ENCODE measurements at places on chromosomes 3 and 15.

DNA sequence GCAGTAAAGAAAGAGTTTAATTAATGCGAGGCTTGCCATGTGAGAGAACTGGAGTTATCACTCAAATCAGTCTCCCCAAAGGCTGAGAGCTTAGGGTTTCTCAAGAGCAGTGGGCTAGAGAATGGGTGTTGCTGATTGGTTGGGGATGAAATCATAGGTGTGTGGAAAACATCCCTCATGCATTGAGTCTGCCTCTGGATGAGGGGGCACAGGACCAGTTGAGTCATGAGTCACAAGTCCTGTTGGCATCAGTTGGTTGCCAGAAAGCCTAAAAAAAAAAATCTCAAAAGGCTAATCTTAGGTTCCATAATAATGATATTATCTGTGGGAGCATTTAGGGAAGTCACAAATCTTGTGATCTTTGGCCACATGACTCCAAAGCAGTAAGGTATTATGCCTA lies 800.3 kb downstream of the TUSC7 start:
- DNase-seq: no peak

DNA sequence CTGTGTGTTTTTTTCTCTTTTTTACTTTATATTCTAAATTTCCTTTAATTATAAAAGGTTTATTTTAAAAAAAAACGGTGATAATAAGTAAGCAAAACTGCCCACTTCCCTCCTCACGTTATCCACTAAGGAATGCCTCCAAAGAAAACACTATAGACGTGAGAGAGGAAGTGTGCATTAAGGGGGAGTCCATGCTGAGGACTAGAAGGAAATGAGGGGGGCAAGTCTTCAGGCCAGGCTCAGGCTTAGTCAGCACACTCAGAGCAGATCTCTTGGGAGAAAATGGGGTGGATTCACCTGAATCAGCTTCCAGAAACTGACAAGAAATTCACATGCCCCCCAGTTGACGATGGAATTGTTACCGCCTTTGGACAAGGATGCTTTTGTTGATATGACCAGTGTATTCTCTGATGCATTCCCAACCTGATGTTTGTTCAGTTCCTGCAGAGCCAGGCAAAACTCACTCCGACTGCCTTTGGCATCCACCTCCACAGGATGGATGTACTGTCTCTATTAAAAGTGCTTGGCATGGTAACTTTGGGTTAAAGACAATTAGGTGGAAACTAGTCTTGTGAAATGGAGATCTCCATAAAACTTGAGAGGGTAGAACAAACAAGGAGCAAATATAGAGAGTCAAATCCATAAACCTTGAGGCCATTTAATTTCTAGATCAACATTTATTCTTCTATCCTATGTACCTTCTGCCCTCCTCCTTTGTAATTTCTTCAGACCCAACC lies 167.8 kb downstream of the MYRIP start:
- DNase-seq: no peak

- no peak for DNase-seq
Measured at GRCh38 chr15:85889956-85890619, 95.4 kb upstream of the KLHL25 start.

DNA sequence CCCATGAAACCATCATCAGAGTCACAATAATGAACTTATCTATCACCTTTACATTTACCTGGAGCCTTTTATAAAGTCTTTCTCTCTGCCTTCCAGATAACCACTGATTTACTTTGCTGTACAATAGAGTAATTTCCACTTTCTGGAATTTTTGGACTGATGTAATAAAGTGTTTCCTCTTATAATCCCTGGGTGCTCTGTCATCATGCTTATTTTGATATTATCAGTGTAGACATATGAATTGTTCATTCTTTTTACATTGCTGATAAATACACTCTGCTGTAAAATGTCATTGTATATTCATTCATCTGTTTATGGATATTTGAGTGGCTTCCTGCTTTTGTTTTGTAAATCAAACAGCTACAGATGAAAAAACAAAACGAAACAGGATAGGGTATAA lies 27.0 kb upstream of the IREB2 start:
- no peak for DNase-seq

DNA sequence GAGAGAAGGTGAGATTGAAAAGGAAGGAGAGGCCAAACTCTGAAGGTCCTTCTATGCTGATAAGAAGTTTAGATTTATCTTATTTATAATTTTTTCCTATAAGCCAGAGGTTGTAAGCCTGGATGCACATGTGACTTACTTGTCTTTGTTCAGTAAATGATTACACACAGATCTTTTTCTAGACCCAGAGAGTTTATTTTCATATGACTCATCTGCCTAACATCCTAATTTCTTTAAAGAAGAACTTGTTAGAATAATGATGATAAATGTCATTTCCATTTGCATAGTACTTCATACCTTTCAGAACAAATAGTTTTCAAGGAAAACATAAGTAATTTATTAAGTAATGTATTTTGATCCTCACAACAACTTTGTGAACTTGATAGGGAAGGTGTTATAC lies 434.8 kb upstream of the DPH6 start:
- no peak for DNase-seq

- DNase-seq: no peak
Measured at GRCh38 chr3:72231439-72232196, 446.7 kb upstream of the PROK2 start.

DNA sequence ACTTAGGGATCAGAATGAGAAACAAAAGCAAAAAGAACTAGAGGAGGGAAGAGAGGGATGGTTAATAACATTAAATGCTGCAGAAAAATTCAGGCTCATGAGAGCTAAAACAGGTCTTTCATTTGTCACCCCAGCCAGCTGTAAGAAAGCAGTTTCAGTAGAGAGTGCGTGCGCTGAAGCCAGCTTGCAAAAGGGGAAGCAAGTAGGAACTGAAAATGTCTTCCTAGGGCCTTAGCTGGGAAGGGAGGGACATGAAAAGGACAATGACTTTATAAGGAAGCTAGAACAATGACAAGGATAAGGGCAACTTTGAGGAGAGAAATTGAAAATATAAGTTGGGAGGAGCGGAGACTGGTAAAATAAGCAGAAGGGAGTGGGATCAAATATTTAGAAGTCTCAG lies 3.1 kb downstream of the CIAO2A start:
- peak; percentile 35 for DNase-seq

DNA sequence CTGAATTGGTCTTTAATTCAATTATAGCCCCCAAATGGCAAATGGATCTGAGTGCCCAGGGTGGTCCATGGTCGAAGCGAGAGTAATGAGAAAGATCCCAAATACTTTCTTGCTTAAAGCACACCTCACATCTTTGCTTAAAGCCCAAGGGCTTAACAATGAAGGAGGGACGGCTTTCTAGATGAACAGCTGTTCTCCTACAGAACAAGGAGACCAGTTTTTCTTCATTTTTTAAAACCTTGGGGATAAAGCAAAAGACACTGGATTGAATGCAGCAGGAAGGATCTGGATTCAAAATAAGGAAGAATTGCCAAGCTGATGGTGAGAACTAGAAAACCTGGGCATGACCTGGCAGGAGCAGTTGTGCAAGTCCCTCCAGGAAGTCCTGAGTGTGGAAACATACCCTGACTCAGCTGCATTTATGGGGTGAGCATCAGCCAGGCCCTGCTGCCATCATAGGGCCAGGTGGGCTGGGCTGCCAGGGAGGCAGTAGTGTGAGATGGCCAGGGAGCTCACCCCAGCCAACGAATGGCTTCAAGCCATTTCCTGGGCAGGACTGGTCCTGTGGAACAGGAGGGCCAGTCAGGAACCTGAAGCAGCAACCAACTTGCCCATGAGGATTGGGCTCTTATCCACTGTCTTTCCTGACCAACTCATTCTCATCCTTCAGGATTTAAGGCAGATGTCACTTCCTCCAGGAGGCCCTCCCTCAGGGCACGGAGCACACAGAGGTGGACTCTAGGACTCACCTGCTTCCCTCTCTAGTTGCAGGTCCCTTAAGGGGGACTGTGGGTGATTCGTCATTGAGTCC lies 18.4 kb upstream of the RHCG start:
- no peak for DNase-seq

DNA sequence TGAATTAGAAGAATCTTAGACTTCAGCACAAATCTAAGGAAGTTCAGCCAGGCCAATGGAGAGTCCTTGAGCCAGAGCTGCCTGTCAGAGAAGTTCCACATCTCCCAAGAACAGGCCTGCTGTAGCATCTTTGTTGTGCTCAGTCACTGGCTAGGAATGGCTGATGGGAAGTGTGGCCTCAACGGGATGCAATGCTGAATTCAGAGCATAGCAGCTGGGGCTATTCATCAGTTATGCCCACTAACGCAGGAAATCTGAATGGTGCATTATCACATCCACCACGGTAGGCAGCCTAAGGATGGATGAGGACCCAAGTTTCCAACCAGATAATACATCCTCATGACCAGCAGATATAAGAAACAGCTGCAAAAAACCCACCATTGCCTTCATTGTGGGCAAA lies 3.2 kb upstream of the EIF1B start:
- no peak for DNase-seq

- no peak for DNase-seq
Measured at GRCh38 chr3:21585216-21585740, 165.7 kb downstream of the ZNF385D start.

GRCh38 chr3:29555590-29555989 lies 274.7 kb downstream of the RBMS3 start:
- DNase-seq: no peak

- no peak for DNase-seq
Measured at GRCh38 chr3:20523293-20523692, 337.3 kb upstream of the SGO1 start.

DNA sequence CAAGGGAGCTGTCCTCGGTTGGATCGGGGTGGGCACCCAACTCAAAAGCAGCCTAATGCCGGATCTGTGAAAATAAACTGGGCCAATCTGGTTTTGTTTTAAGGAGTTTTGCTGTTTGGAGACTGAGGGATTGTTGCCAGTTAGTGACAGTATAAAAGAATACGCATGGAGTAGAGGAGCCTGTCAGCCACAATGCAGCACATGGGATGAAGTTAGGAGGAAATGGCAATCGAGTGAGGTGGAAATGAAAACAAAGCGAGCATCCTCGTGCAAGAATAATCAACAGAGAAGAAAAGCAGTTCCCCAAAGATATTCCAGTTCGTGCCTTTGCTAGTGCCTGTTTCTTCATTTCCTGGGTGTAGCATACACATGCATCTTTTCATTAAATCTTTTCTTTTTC lies 108.4 kb upstream of the RORA start:
- no peak for DNase-seq

- no peak for DNase-seq
Measured at GRCh38 chr3:102514241-102514640, 79.4 kb downstream of the ZPLD1 start.

DNA sequence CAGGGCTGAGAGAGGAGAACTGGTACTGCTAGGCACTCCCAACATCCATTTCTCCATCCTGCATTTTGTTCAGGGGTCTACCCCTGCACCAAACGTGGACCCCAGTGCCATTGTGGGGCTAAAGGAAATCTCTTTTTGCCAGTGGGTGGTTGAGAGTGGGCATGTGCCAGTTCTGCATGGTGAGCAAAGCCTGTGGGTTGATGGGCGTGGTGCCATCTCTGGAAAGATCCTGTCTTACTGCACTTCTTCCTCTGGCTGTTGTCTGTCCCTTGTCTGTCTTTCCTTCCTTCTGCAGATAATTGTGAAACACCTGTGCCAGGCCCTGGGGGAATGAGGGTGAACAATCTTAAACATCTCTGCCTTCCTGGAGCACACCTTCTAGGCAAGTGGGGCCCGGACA lies 1.4 kb upstream of the RARRES1 start:
- DNase-seq: no peak

GRCh38 chr3:153652076-153652475 lies 469.1 kb upstream of the ARHGEF26 start:
- DNase-seq: no peak

DNA sequence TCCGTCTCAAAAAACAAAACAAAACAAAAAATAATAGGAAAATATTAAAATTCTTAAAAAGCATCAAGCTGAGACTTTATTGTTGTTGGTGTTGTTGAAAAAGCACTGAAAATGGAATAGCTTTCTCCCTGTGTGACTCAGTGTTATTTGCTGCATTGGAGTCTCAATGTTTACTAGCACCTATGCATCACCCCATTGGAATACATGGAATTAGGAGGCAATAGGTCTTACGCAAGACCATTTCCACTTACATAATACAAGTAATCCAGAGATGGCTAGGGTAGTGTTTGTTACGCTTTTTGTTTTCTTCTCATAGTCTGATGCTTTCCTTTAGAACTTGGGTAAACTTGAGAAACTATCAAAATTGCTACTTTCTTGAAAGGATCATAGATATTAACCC lies 15.2 kb downstream of the GXYLT2 start:
- no peak for DNase-seq

DNA sequence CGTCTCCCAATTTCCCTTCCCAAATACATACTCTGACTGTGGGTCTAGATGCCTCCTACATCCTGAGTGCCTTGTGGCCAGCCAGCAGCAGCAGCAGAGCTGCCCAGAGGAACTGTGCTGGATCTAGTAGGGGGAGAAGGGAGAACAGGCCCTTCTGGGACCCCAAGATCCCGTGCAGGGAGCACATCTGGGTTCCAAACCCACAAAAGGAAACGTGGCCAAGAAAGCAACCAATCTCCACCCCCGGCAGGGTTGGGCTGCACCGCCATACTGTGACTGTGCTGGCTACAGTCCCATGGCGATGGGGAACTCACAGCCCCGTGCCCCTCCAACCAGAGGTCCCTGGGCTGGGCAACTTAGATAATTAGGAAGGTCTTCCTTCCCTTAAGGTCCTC lies 86.3 kb downstream of the PPCDC start:
- peak; percentile 62 for DNase-seq

DNA sequence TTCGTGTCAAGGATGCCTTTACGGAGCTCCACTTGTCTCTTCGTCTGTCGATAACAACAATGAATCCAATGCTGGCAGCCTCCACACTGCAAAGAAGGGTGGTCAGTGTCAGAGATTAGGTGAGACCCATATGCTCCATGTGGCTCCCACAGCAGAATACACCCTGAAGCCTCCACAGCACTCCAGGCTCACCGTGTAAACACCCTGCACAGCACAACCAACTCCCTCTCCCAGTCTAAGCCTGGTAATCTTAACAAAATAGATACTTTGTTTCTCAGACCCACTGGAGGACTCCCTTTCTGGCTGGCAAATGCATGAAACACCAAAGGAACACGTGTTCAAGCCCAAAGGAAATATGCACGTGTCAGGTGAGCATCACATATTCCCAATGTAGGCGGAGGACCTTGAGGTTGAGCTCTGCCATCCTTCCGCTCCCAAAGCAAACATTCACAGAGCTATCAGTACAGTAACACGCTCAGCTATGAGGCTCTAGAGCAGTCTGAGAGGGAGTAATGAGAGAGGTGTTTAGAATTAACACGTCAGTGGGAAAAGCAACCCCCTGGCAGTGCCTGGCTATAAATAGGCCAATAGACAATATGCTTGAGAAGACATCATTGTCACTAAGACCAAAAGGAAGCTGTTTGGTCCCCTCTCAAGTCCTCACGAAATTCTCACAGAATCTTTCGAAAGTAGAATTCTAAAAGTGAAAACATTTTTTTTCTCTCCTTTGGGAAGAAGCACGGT lies 86.7 kb downstream of the MCF2L2 start:
- DNase-seq: no peak

DNA sequence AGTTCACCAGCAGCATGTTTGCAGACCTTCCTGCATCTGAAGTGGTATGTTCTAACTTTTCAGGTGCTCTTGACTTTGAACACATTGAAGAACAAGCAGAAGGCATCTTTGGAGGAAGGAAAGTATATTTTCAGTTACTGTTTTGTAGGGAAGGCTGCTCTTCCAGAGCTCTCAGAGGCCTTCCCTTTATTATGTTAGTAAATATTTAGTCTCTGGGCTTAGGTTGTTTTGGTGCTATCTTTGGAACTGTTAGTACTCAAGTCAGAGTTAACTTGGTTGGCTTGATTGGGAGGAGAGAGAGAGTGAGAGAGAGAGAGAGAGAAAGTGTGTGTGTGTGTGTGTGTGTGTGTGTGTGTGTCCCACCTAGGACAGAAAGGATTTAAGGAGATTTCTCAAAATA lies 188.2 kb downstream of the ITPR1 start:
- DNase-seq: no peak
